ENCODE measurements at places on chromosomes 13 and 19.

GRCh38 chr19:13023656-13024055 lies 28.4 kb downstream of the NFIX start:
- no peak for DNase-seq

GRCh38 chr13:27170516-27171243 lies 931 bp downstream of the USP12 start:
- DNase-seq, result peak; percentile 16

DNA sequence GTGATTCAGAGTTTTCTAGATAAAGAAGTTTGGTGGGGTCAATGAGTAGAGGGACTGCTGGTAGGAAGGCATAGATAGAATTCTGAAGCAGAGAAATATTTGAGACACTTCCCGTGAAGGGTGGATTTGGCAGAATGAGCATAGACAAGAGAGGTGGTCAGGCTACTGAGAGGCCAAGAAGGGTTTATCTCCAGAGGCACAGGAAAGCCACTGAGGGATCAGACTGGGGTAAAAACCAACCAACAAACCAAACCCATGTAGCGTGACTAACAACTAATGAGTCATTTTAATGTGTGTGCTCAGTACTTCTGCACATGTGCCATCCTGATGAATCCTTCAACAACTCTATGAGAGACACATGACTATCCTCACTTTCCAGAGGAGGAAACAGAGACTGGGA lies 60.0 kb upstream of the SERP2 start:
- no peak for DNase-seq

GRCh38 chr13:22073718-22074117 lies 402.8 kb downstream of the FGF9 start:
- DNase-seq, result no peak

DNA sequence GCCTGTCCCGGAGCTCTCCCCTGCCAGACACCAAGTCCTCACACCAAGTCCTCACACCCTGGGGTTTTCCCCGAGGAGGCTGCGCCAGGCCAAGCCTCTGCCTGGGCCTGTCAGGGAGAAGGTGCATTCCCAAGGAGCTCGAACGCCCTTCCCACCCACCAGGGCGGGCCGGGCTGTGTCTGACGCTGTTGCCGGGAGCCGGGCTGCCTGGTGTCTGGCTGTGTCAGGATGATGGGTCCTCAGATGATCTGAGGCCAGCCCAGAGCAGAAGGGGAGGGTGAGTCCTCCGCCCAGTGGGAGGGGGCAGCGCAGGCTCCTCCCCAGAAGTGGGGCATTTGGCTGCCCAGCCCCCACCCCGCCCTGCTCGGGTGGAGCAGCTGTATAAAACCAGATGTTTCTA lies 2.3 kb upstream of the HAS1 start:
- no peak for DNase-seq

DNA sequence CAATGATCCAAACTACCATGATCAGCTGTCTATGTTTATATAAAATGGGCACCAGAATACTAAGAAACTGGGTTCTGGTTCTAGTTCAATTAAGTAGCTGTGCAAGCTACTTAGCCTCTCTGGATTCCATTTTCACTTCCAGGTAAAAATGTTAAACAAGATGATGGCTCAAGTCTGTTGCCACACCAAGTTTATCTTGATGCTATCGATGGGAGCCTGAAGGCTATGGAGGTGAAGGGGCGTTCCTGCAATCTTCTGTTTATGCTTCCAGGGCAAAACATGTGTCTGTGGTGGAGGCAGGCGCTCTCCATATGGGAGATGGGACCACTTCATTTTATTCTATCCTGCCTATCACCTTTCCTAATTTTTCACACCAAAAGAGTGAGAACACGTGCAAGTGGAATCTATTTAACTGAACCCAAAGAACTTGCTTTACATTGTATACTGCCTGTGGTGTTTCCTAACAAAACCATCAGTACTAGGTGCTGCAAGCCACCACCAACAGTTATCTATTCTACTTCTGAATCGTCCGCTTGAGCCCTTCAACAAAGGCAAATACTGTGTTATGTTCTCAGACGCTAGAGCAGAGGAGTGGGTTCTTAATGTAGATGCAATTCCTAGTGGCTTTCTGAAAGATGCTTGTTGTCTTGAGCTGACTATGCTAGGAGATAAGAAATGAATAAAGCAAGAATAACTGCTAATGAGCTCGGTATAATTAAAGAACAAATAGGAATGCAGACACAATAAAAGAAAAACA lies 70.9 kb downstream of the DOCK9 start:
- no peak for DNase-seq
